ENCODE measurements at places on chromosomes 4 and X.

DNA sequence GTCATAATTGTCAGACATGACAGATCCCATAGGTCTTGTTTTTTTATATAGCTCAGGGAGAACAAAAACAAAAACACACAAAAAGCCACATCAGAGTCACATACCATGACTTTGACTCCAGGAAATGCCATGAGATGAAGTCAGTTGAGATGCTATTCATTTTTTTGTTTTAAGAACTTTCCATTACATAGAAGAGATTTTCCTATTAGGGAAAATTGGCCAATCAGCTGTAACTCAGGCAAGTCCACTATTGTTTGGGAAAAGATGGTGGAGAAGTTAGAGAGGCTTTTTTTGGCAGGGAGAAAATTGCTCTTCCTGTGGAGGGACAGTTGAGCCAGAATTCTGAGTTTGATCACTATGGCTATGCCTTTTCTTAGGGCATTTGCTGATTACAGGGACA, 72.6 kb downstream of the SMARCA5 start:
- H3K36me3 ChIP-seq = peaks cover 2% of the 10 kb centered on the region
- H3K4me3 ChIP-seq = no peak overlapping the region
- no peak for DNase-seq

GRCh38 chr4:77662396-77662795, 56.8 kb downstream of the CXCL13 start:
- H3K4me3 ChIP-seq = no peak overlapping the region
- H3K36me3 ChIP-seq = no peaks in the 10 kb centered on the region
- H3K27ac ChIP-seq = no peak overlapping the region
- DNase-seq = no peak
- H3K27me3 ChIP-seq = peaks cover 4% of the 10 kb centered on the region

DNA sequence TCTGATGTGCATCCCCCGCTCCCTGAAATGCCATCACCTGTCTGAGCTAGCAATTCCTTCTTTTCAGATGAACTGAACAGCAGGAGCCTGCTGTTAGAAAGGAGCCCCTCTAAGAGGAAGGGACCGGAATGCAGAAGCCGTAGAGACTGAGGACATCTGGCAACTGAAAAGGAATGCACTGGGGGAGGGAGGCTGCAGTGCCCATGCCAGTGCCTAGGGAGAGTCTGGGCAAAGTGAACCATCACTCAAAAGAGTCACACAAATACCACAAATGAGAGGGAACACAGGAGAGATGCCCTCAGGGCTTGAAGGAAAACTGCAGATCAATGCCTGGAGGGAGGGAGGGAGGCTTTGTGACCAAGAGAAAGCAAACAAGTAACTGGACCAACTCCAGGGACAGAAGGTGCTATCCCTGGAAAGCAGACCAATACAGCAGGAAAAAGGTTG, 93.9 kb upstream of the CBR4 start:
- no peak overlapping the region for H3K4me3 ChIP-seq
- peaks cover 20% of the 10 kb centered on the region for H3K4me1 ChIP-seq
- DNase-seq = no peak
- no peak overlapping the region for H3K27ac ChIP-seq

GRCh38 chr4:75705198-75705977, 19.0 kb upstream of the USO1 start:
- no peak for DNase-seq
- H3K4me1 ChIP-seq = peaks cover 21% of the 10 kb centered on the region
- no peak overlapping the region for H3K4me3 ChIP-seq
- H3K27ac ChIP-seq = no peak overlapping the region
- no peaks in the 10 kb centered on the region for H3K27me3 ChIP-seq
- no peaks in the 10 kb centered on the region for H3K36me3 ChIP-seq

DNA sequence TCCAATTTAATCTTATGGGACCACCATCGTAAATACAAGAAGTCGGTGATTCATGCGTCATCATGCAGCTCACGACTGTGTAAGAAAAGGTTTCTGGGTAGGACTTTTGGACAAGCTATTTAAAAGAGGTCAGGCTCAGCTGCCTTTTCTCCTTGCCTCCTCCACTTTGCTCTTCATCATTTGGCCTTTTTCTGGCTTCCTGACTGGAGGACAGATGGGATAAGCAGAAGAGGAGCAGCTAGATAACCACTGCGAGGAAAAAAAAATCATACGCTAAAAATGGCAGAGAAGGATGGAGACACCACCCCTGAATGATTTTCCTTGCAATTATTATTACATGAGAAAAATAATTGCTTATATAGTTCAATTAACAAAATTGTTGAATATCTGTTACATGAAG, 294.3 kb upstream of the FSTL5 start:
- DNase-seq = no peak
- no peaks in the 10 kb centered on the region for H3K4me1 ChIP-seq
- no peak overlapping the region for H3K4me3 ChIP-seq
- H3K36me3 ChIP-seq = no peaks in the 10 kb centered on the region
- no peaks in the 10 kb centered on the region for H3K27me3 ChIP-seq
- H3K27ac ChIP-seq = no peak overlapping the region

GRCh38 chr4:126548890-126549289, 1083.9 kb upstream of the INTU start:
- no peaks in the 10 kb centered on the region for H3K36me3 ChIP-seq
- no peak overlapping the region for H3K4me3 ChIP-seq
- H3K27me3 ChIP-seq = no peaks in the 10 kb centered on the region
- no peak for DNase-seq

DNA sequence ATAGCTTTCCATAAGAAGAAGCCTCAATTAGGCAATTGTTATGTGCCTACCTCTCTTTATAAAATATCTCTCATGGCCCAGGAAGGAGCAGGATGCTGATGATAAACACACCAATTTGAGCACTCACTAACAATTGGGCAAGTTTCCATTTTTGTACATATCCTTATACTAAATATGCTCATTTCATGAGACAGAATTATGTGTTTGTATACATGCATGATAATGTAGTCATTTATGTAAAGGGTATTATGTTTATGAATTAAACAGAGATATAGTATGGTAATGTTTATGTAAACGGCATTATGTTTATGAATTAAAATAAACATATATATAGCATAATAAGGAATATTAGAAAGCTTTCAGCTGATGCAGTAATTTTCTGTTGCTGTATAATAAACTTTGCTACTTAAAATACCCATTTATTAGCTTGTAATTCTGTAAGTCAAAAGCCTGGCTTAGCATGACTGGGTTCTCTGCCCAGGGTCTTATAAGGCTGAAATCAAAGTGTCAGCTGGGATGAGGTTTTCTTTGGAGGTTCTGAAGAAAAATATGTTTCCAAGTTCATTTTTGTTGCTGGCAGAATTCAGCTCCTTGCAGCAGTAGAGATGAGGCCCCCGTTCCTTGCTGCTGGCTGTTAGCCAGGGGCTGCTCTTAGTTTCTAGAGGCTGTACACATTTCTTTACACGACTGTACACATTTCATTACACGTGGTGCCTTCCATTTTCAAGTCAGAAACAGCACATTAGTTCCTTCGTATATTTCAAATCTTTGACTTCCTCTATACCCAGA, 89.0 kb downstream of the GLRA2 start:
- no peak for DNase-seq
- H3K27me3 ChIP-seq = no peaks in the 10 kb centered on the region
- H3K27ac ChIP-seq = no peak overlapping the region
- H3K4me1 ChIP-seq = no peaks in the 10 kb centered on the region
- H3K4me3 ChIP-seq = no peak overlapping the region

DNA sequence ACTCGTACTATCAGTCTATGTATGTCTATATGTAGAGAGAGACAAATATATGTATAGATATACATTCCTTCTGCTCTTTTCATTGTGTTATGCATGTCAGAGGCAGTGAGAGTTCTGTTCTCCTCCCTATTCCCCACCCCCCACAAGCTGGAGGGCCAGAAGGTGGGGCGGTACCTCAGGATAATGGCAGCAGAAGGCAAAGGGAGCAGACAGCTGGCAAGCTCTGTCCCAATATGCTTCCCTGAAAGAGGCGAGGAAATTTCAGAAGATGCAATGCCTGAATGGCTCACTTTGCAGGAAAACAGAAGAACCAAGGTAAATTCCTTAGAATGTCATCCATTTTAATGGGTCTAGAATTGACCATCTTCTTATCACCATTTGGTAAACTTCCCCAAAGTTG, 114.4 kb downstream of the NAA11 start:
- H3K4me3 ChIP-seq = no peak overlapping the region
- peaks cover 8% of the 10 kb centered on the region for H3K4me1 ChIP-seq
- H3K27ac ChIP-seq = no peak overlapping the region
- DNase-seq = no peak

GRCh38 chrX:74449322-74449936, 28.1 kb downstream of the SLC16A2 start:
- H3K36me3 ChIP-seq = no peaks in the 10 kb centered on the region
- H3K27me3 ChIP-seq = no peaks in the 10 kb centered on the region
- H3K4me3 ChIP-seq = no peak overlapping the region
- peaks cover 15% of the 10 kb centered on the region for H3K4me1 ChIP-seq

- H3K27ac ChIP-seq = peak overlapping the region; percentile 99
- no peaks in the 10 kb centered on the region for H3K36me3 ChIP-seq
- H3K4me1 ChIP-seq = peaks cover 9% of the 10 kb centered on the region
- peak; percentile 63 for DNase-seq
Measured at GRCh38 chr4:2535376-2536192, 863 bp upstream of the FAM193A start.

DNA sequence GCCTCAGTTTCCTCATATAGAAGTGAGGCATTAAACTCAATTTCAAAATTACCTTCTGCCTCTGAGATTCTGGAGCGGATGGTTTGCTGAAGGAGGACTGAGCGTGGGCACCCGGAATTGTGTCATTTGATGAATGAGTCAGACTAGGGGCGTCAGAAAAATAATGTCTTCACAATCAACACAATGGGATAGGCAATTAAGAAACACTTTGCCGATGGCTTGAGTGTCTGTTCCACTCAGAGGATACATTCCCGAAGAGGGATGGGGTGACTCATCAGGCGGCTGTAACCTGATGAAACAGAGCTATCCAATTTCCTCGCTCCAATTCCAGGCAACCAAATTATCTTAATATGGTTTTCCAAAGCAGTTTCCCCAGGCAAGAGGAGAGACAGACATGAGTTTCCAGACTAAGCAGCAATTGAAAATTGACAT, 1.2 kb upstream of the CHRNA9 start:
- H3K27me3 ChIP-seq = peaks cover 13% of the 10 kb centered on the region
- H3K4me3 ChIP-seq = no peak overlapping the region
- H3K27ac ChIP-seq = no peak overlapping the region
- no peaks in the 10 kb centered on the region for H3K4me1 ChIP-seq

DNA sequence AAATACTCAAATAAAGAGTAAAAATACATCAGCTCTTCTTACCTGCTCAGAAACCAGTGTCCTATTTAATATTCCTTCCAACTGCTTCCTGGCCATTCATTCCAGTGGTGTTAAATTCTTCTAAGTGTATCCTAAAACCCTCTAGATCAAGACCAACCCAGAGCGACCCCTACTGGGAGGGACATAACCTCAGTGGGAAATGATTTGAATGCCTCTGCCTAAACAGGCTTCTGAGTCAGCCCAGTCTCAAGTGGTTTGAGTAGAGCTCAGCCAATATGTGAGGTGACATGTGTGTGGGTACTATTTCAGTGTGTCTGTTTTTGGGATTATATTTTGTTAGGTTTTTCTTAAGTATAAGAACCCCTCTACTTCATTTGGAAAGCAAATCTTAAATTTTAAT, 133.6 kb upstream of the ARHGEF9 start:
- H3K4me3 ChIP-seq = no peak overlapping the region
- H3K27me3 ChIP-seq = no peaks in the 10 kb centered on the region

DNA sequence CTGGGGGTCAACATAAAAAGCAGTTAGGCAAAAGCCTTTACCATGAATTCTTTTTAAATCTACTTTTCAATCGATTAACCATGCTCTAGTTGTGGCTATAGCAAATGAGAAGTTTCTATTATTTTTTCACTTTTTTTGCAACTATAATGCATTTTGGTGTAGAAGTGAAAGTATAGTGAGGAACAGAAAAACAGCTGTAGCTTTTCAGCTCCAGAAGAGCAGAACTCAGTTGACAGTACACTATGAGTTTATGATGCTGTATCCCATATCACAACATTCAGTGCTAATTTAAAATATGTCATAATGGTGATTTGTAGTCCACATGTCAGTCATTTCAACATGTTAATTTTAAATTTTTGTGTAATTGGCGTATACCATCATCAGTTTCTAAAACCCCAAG, 8.7 kb upstream of the MUC7 start:
- no peak overlapping the region for H3K27ac ChIP-seq
- no peak for DNase-seq
- H3K4me3 ChIP-seq = no peak overlapping the region
- no peaks in the 10 kb centered on the region for H3K36me3 ChIP-seq
- no peaks in the 10 kb centered on the region for H3K4me1 ChIP-seq
- no peaks in the 10 kb centered on the region for H3K27me3 ChIP-seq

GRCh38 chr4:72295966-72296557, 264.3 kb downstream of the NPFFR2 start:
- no peaks in the 10 kb centered on the region for H3K36me3 ChIP-seq
- no peak overlapping the region for H3K4me3 ChIP-seq
- peaks cover 4% of the 10 kb centered on the region for H3K27me3 ChIP-seq
- peaks cover 2% of the 10 kb centered on the region for H3K4me1 ChIP-seq
- H3K27ac ChIP-seq = no peak overlapping the region
- no peak for DNase-seq

- no peak overlapping the region for H3K4me3 ChIP-seq
- H3K27ac ChIP-seq = no peak overlapping the region
- no peaks in the 10 kb centered on the region for H3K4me1 ChIP-seq
- DNase-seq = no peak
Measured at GRCh38 chrX:40694802-40695201, 40.5 kb downstream of the MED14 start.

- no peaks in the 10 kb centered on the region for H3K36me3 ChIP-seq
- peaks cover 17% of the 10 kb centered on the region for H3K27me3 ChIP-seq
- no peaks in the 10 kb centered on the region for H3K4me1 ChIP-seq
- no peak overlapping the region for H3K27ac ChIP-seq
Measured at GRCh38 chrX:130975947-130976346, 72.9 kb upstream of the ENOX2 start.

DNA sequence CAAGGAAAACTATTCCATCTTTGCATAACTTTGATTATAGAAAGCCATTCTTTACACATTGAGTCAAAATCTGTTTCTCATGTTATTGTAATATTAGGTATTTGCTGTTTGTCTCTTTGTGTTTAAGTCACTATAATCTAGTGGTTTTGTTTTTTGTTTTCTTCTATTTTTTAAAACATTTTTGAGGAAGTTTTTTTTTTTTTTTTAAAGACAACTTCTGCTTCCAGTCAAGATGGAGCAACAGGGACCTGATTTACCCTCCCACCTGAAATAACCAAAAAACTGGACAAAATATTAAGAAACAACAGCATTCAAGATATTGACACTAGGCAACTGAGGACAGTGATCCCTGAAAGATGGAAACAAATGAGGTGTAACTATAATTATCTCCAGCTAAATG, 18.4 kb upstream of the NSUN7 start:
- H3K36me3 ChIP-seq = no peaks in the 10 kb centered on the region
- DNase-seq = no peak
- H3K27ac ChIP-seq = no peak overlapping the region
- H3K4me3 ChIP-seq = no peak overlapping the region
- no peaks in the 10 kb centered on the region for H3K27me3 ChIP-seq

- no peak for DNase-seq
- no peak overlapping the region for H3K27ac ChIP-seq
- peaks cover 6% of the 10 kb centered on the region for H3K36me3 ChIP-seq
- peaks cover 52% of the 10 kb centered on the region for H3K4me1 ChIP-seq
- no peak overlapping the region for H3K4me3 ChIP-seq
Measured at GRCh38 chr4:4868040-4868757, 8.7 kb downstream of the MSX1 start.

- no peak for DNase-seq
- H3K27ac ChIP-seq = peak overlapping the region; percentile 88
- peaks cover 5% of the 10 kb centered on the region for H3K4me1 ChIP-seq
Measured at GRCh38 chrX:40108162-40108958, 10.6 kb upstream of the BCOR start.

GRCh38 chrX:116009346-116009745, 161.2 kb upstream of the AGTR2 start:
- no peaks in the 10 kb centered on the region for H3K4me1 ChIP-seq
- no peak for DNase-seq

GRCh38 chr4:103887191-103887590, 167.4 kb upstream of the TACR3 start:
- H3K27me3 ChIP-seq = no peaks in the 10 kb centered on the region
- H3K4me3 ChIP-seq = no peak overlapping the region
- no peaks in the 10 kb centered on the region for H3K36me3 ChIP-seq
